ENCODE measurements at places on chromosomes 16 and 17.

DNA sequence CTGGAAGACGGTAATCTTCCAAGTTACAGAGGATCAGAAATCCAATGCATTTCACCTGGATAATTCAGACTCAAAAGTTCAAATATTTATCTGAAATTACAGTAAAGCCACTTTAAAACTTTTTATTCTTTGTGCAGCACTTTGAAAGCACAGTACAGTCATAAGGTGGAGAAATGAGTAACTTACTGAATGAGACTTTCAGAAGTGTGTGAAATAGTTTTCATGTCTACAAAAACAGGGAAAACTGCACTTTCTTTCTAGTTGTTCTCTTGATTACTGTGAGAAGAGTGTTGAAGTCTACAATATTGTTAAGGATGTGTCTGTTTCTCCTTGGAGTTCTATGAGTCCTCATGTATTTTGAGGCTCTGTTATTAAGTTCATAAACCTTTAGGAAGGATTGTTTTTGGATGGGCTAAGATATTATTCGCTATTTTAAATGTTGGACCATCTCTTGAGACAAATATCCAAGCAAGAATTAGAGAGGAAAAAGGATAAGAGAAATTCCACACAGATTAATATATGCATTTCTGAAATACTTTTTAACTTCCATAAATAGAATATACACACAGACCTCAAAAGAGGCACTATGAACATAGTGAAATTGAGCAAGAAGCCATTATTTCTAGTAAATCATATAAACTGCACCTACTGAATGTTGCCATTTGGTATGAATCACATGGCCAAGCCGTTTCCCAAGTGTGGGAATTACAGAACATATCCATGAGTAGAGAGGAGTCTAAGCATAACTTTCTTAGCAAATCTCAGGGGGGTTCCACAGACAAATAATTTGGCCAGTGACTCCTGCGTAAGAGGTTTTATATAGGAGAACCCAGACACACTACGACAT lies 83.6 kb upstream of the PLEKHM1 start:
- no peak for DNase-seq

GRCh38 chr17:81660441-81660840 lies 4.1 kb upstream of the PDE6G start:
- DNase-seq = no peak

DNA sequence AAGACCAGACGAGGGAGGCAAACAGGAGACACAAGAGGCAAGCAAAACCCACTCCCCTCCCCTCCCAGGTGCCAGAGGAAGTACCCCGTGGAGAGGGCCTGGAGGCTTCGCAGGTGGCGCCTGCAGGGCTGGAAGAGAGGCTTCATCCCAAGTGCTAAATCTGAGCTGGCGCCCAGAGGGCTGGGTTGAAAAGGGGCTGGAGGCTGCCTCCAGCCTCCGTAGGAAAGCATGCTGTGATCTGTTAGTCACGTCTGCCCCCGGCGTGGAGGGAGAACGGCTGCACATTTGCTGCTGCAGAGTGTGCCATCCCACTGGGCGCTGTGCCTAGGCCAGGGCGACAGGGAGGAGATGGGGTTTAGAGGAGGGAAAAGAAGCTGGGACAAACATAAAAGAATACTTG lies 16.9 kb downstream of the RPH3AL start:
- DNase-seq = no peak

GRCh38 chr17:50920891-50921586 lies 54.9 kb upstream of the TOB1 start:
- DNase-seq = no peak

GRCh38 chr16:57941016-57941664 lies 29.8 kb downstream of the CNGB1 start:
- DNase-seq = no peak

GRCh38 chr16:4373909-4374742 lies 2.5 kb downstream of the VASN start:
- no peak for DNase-seq

- DNase-seq = no peak
These were observed 12.5 kb downstream of the RBFOX1 start for GRCh38 chr16:7344830-7345780.

DNA sequence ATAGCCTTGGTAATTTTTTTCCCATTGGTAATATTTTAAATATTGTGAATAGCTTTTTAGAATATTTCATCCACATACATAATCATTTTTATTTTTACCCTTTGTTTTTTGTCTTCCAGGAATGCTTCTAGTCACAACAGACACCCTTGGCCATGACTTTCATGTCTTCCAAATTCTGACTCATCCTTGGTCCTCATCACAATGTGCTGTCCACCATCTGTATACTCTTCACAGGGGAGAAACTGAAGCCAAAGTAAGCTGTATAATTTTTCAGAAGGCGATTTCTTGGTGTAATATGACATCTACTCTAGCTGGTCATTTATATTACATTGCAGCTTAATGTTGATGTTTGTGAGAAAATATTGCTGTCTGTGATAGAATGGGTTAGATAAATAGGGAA lies 269.4 kb downstream of the BCAS3 start:
- DNase-seq = peak; percentile 26

- no peak for DNase-seq
These were observed 90.7 kb upstream of the CLEC18B start for GRCh38 chr16:74511961-74512360.

- no peak for DNase-seq
These were observed 9.2 kb upstream of the SSTR2 start for GRCh38 chr17:73155410-73156165.

GRCh38 chr16:73066331-73066926 lies 18.5 kb upstream of the ZFHX3 start:
- no peak for DNase-seq

DNA sequence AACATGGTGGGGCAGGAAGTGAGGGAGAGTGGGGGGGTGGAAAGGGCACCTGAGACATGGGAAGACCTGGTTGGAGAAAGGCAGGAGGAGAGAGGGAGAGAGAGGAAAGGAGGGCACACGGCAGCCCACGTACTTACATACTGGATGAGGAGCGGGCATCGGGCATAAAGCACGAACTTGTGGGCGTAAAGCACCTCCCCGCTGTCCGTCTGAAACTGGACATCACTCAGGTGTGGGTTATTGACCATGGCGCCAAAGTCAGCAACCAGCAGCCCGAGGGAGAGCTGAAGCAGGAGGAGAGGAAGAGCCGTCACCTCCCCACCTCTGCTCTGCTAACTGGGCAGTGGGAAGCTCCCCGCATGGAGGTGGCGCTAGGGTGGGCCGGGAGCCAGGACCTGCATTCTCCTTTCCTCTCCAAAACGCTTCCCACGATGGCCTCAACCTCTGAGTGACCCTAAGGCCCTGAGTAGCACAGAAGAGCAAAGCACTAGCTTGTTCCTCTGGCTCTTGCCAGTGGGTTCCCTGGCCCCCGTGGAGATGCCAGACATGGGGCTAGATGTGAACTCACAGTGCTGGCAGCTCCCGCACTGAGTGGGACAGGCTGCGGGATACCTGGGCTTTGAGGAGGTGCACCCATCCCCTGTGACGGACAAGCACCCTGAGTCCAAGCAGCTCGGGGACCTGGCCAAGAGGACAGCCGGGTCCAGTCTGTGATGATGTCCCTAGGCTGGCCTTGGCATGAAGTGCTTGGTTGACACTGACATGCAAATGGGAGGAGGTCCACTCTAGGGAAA lies 16.9 kb downstream of the SLX4 start:
- no peak for DNase-seq

- peak; percentile 66 for DNase-seq
These were observed 39.7 kb downstream of the TBCD start for GRCh38 chr17:82791532-82791931.

GRCh38 chr16:72434159-72434558 lies 262.2 kb upstream of the PMFBP1 start:
- peak; percentile 33 for DNase-seq

GRCh38 chr17:78709751-78710181 lies 72.3 kb downstream of the CYTH1 start:
- DNase-seq = no peak

DNA sequence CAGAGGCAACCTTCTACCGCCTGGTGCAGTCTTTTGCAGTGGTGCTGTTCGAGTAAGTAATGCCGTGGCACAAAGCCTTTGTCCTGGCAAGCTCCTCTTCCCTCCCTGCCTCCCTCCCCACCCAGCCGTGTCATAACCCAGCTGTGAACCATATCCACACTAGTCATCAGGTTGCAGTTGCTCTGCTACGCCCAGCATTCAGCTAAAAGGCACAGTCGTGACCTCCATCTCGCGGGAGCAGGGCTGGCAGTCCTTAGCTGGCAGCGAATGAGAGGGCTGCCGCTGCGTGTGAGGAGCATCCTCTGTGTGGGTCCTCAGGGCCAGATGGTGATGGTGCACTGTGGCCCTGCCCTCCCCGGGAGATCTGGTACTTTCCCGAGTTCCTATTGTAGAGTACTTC lies 39.3 kb downstream of the CIBAR2 start:
- peak; percentile 55 for DNase-seq

DNA sequence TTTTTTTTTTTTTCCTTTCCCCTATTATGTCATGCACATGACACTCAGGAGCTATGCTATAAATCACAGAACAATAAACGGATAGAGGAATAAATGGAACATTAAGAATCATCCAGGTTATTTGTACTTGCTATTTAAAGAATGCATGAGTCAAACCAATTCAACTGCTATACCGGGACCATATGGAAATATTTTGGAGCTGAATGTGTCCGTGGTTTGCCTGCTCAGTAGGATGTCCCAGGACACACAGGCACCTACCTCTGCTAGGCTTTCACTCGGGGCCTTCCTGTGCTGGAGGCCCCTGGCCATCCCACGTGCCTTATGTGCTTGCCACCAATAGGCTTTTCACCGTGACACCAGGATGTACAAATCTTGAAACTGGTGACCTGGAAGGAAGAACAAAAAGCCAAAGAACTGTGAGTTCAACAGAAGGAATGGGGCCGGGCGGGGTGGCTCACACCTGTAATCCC lies 15.3 kb upstream of the SEC14L1 start:
- peak; percentile 94 for DNase-seq

DNA sequence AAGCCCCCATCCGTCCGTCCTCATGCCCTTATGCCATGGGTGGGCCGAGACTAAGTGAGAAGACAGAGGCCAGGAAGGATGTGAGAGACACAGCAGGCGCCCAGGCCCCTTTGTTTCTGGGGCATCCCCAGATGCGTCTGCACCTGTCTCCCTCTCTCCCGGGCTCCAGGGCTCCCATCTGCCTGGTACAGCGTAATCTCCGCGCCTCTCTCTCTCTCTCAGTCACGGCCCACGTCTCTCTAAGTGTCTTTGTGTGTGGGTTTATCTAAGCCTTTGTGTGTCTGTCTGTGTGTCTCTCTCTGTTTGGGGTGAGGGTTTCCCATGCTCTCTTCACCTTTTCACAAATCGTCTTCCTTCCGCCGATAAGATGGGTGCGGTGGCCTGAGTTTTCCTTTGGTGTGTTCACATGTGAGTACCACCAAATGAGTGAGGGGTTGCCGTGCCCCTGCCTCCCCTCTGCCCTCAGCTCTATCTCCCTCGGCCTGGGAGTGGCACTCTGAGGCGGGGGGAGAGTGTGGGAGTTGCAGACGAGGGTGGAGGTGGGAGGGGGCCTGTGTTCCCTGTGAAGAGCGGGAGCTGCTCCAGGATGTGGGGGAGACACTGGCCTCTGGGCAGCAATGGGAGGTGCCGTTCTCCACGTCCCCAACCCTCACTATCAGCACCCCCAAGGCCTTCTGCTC lies 25.8 kb upstream of the ABCC3 start:
- DNase-seq = no peak

- DNase-seq = no peak
These were observed 26.2 kb upstream of the IRF8 start for GRCh38 chr16:85872734-85873133.

GRCh38 chr16:58094026-58094425 lies 35.2 kb downstream of the CFAP20 start:
- no peak for DNase-seq

DNA sequence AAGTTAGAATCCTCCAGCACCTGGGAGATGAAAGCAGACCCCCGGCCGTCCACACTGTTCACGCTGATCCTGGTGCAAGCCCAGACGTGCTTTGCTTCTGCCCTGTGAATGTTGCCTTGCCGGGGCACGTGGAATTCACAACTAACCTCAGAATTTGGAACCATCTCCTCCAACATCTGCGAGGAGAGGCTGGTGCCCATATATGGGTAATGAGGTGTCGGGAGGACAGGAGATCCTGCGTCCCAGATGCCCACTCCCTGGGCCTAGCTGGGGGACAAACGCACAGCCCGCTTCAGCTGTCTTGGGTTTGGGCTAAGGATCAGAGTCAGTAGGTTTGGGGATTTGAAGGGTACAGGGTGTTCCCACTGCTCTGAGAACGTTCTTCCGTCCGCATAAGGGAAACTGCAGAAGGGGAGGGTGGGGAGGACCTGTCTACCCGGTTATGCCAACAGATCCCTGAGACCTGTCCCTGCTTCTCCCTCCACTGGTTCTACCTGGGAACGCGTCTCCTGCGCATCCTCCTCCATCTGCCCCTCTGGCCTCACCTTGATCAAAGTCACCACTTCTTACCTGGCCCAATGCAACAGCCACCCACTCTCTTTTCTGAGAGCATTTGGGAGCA lies 14.1 kb downstream of the PPL start:
- DNase-seq = no peak

DNA sequence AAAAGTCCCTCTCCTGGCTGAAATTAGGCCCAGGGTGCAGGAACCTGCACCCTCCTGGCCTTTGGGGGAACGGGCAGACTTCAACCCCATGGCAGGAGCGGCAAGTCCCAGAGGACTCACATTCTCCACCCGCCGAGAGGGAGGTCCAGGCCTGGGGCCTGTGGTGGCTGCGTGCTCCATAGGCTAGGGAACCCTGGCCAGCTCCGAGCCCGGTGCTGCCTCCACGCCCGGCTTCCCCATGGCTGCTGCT lies 130 bp downstream of the CCDC78 start:
- no peak for DNase-seq

Measured in HFF-Myc (cell line).